EL (cell line): ENCODE measurements at places on chromosomes 11 and 22.

- peak; percentile 97 for DNase-seq
Measured at GRCh38 chr22:30830907-30831306, 136.2 kb downstream of the OSBP2 start.

DNA sequence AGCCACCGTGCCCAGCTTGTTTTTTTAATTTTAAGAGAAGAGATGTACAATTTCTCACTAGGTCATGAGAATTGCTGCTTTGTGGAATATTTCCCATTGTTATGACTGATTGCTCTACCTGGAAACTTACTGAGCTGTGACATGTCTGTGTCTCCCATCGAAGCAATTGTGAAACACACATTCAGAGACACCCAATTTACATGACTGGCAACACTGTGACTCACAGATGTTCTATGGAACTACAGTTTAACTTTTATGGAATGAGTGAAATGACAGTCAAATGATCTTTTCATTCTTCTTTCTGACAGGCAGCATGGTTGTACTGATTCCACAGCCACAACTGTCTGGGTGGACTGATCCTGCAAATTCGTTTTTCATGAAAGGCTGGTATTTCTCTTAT lies 32.3 kb downstream of the ELF5 start:
- DNase-seq, result no peak

- peak; percentile 8 for DNase-seq
Measured at GRCh38 chr11:93169950-93170561, 27.7 kb downstream of the SLC36A4 start.

DNA sequence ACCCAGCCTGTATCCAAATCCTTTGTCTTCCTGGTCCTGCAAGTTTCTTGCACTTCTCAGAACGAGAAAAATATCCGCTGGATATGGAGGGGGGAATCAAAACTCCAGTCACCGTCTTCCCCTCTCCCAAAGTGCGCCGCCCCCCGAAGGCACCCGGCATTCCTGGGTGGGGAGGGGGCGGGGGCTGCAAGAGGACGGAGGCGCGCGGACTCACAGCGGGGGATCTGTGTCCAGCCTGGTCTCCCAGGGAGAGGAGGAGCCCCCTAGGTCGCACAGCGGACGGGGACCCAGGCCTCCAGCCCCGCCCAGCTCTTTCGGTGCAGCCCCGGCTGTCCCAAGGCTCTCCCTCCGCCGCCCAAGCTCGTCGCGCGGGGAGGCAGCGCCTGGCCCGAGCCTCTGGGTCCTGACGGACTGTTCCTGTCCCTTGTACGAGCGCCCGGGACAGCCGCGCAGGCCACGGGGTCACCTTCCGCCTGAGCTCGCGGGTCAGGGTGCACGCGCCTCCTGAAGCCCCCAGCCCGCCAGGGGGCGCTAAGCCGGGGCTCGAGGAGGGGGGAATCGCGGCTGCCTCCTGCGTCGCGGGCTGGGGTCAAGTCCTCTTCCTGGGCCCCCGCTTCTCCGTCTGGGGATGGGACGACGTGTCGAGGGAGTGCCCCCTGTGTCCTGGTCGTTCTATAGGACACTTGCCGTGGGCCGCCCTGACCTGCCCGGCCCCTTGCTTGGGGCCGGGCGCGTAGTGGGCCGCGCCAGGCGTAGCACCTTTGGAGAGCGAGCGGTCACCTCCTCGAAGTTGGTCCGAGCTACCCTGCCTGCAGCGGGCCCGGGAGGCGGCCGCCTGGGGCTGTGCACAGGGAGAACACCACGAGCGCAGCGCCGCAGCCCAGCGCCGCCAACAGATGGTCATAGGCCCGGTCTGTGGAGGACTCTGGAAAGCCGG lies 2.4 kb upstream of the WNT11 start:
- peak; percentile 62 for DNase-seq

- DNase-seq, result no peak
Measured at GRCh38 chr22:23313791-23314567, 133.7 kb downstream of the BCR start.

DNA sequence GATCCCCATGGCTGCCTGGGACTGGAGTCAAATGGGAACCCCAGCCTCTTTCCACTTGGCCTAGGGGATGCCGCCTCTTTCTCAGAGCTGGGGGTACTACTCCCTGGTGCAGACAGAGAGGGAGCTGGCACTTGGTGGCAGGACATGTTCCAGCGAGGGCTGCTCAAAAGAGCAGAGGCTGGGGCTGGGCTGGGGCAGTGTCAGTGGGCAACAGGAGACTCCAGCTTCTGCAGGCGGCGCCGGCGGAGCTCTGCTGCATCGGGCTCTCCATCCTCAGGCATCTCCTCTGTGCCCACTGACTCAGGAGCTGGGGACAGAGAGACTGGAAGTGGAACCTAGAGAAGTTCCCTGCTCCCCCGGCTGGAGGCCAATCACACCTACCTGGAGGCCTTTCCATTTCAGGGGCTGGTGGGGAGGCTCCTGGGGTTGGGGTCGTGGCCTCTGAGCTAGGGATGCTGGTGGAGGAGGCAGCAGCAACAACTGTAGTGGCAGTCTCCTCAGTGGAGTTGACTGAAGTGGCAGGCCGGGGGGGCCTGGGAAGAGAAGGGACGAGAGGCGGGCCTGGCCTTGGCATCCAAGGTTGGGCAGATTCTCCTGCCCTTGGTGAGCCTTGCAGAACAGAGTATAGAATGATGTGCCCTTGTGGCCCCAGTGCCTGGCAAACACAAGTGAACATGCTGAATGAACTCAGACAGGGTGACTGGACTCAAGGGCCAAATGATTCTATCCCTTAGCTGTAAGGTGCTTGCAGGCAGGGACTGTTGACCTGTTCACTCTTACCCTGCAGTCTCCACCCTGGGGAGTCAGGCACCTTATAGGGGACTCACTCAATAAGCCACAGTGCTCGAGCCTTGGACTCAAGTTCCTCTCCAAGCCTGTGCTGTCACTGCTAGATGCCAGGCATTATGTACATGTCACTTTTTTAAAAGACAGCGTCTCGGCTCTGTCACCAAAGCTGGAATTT lies 5.9 kb downstream of the SYVN1 start:
- no peak for DNase-seq

DNA sequence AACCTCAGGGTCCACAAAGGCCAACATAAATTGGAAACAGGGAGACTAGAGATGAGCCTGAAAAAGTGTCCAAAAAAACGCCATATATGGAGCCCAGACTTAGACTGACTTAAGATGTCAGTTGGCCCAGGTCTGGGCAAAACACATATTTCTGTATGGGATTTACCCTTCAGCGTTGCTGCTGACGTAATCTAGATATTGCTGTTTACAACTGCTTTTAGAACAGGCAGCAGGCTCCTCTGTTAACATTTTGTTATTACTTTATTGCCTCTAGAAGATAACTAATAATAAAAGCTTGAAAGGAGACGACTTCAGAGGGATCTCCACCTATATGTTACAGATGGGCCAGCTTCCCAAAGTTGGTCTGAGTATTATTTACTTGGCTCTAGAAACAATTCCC lies 8.7 kb downstream of the ME3 start:
- DNase-seq, result no peak

GRCh38 chr11:8382436-8383053 lies 118.9 kb upstream of the LMO1 start:
- peak; percentile 69 for DNase-seq

GRCh38 chr11:96538104-96538503 lies 148.3 kb downstream of the JRKL start:
- DNase-seq, result no peak

- no peak for DNase-seq
Measured at GRCh38 chr22:27195094-27195493, 537.7 kb downstream of the MIAT start.

DNA sequence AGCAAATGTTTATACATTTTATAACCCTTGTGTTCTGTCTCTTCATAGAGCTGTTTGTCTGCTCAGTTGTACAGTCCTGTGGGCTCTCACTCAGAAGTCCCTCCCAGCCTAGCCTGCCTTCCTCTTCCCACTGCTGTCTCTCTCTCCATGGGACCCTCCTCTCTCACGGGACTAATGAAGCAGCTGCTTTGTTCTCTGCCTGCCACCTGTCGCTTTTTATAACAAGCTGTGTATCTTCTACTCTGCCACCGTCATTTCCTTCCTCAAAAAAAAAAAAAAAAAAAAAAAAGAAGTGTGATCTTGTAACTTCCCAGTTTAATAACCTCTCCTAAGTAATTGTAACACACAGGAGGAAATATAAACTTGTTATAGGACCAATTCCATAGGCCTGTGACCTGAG lies 92.2 kb upstream of the ALKBH3 start:
- no peak for DNase-seq

DNA sequence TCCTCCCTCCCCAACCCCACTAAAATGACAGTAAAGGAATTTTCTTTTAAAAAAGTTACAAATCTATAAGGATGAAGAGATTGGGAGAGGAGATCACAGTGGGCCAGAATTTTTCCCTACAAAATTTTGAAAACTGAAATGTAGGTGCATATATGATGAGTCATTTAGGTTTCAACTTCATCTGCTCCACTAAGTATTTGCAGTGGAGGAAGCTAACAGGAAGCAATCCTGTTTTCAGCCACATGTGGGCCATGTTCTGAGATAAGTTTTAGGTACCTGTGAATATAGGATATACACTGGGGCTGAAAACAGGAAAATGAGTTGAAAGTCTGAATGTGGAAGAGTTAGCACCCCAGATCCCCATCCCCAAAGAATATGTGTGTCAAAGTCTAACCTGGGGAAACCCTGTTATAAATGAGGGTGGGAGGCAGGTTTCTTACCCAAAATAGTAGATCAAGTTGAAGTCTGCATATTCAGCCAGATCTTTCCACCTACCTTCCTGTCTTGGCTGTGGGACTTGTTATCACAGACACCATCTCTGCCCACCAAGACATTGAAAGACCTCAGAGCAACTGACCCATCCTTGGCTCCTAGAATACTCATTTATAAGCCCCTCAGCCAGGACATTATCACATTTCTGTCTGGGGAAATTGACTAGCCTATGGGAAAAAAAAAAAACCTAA lies 87.3 kb downstream of the PACS1 start:
- peak; percentile 24 for DNase-seq

DNA sequence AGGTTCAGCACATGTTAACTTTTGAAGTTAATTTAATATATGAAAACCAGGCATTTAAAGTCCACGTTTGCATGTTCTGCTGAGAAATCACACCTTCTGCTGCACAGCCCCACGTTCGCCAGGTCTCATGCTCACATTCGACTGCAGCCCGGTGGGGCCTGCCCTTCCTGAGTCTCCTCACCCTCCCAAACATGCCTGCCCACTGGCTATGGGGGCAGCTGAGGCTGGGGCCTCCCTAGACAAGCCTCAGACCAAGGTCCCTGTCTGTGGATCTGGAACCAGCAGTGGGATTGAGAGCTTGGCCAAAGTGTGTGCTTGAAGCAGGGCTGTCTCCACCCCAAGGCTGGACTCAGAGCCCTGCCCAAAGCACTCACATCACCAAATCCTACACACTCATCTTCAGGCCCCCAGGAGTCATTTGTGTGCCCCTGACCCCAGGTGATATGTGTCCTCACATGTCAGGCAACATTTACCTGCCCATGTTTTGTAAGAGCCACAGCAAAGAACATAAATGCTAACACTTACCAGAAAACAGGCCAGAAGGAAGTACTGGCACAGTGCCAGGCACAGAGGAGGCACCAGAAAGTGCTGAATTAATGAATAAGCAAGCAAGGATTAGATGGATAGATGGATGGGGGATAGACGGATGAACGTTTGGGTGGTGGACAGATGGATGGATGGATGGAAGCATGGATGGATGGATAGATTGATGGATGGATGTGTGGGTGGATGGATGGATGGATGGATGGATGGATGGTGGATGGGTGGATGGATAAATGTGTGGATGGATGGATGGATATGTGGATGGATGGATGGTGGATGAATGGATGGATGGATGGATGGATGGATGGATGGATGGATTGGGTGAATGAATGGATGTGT lies 9.4 kb upstream of the FADD start:
- no peak for DNase-seq

DNA sequence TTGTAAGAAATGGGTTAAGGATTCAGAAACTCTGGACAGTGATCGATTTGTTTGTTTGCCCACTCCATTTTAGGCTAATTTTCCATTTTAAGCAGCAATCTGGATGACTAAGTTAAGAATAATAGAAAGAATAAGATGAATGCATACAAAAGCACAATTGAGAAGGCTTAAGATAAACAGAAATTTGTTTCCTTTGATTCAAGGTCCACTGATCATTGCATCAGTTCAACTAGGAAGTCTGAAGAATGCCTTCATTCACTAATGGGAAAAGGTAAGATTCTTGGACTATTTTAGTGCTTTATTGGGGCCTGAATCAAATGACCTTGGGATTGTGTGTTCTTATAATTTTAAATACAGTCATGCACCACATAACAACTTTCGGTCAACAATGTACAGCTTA lies 140.8 kb downstream of the CADM1 start:
- DNase-seq, result no peak

- DNase-seq, result no peak
Measured at GRCh38 chr11:67167719-67168118, 48.7 kb downstream of the KDM2A start.

GRCh38 chr11:48106166-48106565 lies 110.4 kb upstream of the OR4B1 start:
- no peak for DNase-seq

- no peak for DNase-seq
Measured at GRCh38 chr11:45666648-45667642, 1.5 kb upstream of the CHST1 start.

DNA sequence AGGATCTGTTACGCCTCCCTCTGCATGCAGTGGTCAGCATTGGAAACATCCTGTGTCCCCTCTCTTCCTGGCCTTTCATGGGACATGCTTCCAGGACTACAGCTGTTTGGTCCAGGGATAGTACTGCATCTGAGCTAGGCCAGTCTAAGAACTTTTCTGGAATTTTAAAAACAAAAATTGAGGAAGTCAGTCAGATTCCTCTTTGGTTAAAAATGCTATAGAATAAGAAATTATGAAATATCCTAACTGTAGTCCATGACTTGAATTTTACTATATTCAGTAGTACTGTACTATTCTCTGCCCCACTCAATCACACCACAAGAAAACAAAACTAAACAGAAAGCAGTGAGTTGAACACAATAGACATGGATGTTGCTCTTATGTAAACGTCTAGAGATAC lies 201.0 kb upstream of the CADM1 start:
- DNase-seq, result no peak

GRCh38 chr11:971092-971690 lies 45.5 kb downstream of the AP2A2 start:
- DNase-seq, result no peak

- no peak for DNase-seq
Measured at GRCh38 chr11:77233011-77233410, 68.5 kb downstream of the GDPD4 start.

- no peak for DNase-seq
Measured at GRCh38 chr11:102709201-102709945, 3.8 kb upstream of the MMP27 start.

- DNase-seq, result no peak
Measured at GRCh38 chr11:129457321-129457720, 81.7 kb downstream of the BARX2 start.

DNA sequence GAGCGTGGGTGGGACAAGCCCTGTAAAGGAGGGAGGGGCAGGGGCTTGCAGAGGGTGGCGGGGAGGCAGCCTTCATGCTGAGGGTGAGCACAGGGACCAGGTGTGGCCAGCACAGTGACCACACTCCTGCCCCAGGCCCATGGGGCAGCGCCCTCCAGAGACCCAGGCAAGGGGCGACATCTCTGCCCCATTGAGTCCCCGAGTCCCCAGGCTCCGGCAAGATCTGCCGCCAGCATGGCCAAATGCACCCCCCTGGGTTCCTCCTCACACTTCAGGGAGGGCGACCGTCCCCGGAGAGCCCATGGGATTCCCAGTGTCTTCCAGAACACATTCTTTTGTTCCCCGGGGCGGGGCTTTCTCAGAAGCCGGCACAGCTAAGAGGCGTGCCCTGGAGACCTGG lies 362.5 kb downstream of the TBC1D22A start:
- DNase-seq, result no peak
